ENCODE measurements at places on chromosomes 6 and 20.

DNA sequence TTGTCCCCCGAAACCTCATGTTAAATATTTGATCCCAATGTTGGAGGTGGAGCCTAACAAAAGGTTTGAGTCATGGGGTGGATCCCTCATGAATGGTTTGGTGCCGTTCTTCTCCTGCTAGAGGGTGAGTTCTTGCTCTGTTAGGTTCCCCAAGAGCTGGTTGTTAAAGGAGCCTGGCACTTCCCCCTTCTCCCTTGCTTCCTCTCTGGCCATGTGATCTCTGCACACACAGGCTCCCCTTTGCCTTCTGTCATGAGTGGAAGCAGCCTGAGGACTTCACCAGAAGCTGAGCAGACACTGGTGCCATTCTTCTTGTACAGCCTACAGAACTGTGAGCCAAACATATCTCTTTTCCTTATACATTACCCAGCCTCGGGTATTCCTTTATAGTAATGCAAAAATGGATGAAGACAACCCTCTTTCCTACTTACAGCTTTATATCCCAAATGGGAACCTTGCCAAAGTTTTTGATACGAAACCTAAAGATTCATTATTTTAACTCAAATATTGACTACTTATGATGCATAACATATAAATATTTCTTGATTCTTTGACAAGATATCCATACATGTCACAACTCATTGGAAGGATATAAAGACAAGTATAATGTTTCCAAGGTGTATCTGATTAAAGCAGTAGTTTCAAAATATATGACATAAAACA, 61.0 kb downstream of the RNF182 start:
- no peak for DNase-seq

GRCh38 chr6:40997234-40997957, 41.6 kb downstream of the UNC5CL start:
- no peak for DNase-seq

DNA sequence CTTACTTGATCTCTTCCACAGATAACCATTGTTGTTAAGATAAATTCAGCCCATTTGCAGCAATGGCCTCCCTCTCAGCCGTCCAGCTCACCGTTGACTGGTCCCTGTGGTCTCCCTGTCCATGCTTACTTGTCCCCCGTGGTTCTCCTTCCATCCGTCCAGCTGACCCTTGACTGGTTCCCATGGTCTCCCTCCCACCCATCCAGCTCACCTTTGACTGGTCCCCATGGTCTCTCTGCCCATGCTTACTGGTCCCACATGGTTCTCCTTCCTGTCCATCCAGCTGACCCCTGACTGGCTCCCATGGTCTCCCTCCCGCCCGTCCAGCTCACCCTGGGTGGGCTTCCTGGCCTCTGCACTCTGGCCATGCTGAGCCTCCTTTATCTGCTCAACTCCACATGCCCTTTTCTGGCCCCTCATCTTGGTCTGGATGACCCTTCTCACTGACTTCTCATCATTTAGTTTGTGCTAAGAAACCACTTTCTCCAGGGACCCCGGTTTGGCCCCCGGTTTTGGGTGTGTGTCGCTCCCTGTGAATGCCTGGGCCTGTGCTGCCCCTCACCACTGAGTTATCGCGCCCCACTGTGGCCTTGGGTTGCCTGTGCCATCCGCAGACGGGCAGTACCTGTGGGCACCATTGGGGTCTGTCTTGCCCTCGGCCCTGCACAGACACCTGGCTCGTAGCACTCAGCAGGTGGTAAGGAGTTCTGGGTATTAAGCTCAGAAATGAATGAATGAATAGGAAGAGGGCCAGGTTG, 146.4 kb downstream of the ERMARD start:
- DNase-seq, result no peak

DNA sequence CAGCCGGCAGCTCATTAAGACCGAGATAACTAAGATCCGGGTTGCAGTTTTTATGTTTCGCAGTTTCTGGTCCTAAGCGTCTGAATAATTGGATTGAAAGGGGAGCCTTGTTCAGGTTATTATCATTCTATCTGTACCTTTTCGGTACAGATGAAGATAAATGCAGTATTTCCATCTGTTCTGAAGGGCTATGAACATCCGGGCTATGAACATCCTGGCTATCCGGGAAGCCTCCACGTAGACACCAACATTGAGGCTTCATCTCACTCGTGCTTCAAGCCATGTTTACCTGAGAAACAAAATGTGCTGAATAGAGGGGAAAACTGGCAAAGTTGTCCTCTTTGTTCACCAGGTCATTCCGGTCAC, 399 bp upstream of the REPS1 start:
- DNase-seq, result no peak

GRCh38 chr6:76814496-76815458, 648.5 kb downstream of the HTR1B start:
- no peak for DNase-seq
